ENCODE measurements at places on chromosomes 5 and 9.

- no peaks in the 10 kb centered on the region for H3K27me3 ChIP-seq
- H3K36me3 ChIP-seq = peaks cover 35% of the 10 kb centered on the region
- H3K27ac ChIP-seq = no peak overlapping the region
- H3K4me1 ChIP-seq = no peaks in the 10 kb centered on the region
Measured at GRCh38 chr5:6754766-6755165, 41.5 kb downstream of the TENT4A start.

GRCh38 chr5:173326501-173326960 is 1.7 kb downstream of the STC2 start:
- H3K27me3 ChIP-seq = peaks cover 45% of the 10 kb centered on the region
- DNase-seq = no peak

- no peak for DNase-seq
- no peak overlapping the region for H3K4me3 ChIP-seq
- no peak overlapping the region for H3K27ac ChIP-seq
- no peaks in the 10 kb centered on the region for H3K27me3 ChIP-seq
- H3K4me1 ChIP-seq = no peaks in the 10 kb centered on the region
Measured at GRCh38 chr5:97906135-97906534, 723.1 kb upstream of the RIOK2 start.

DNA sequence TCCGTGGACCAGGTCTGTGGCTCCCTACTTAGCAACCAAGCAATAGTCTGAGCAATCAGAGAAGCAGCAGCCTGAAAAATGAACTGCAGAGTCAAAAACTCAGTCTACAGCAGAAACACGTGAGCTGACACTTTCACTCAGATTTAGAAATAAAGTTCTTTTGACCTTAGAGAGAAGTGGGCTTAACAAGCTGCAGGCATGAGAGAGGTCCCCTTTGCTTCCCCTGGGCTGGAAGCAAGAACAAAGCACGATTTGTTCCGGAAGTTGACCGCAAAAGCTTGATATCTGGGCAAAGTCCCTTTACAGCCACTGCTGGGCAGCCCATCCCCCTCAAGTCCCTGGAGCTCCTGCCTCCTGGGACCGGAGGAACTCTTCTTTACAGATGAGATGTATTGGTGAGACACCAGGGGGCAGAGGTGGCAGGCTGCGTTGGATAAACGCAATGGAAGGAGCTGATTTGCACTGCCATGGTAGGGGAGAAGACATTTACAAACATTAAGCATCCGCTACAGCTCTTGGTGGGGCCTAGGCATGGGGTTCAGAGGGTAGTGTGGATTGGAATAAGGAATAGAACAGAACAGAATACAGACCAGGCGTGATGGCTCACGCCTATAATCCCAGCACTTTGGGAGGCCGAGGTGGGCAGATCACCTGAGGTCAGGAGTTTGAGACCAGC is 5.8 kb upstream of the SOWAHA start:
- peaks cover 22% of the 10 kb centered on the region for H3K27me3 ChIP-seq
- H3K4me3 ChIP-seq = peak overlapping the region; percentile 32
- peaks cover 16% of the 10 kb centered on the region for H3K4me1 ChIP-seq
- peak overlapping the region; percentile 84 for H3K27ac ChIP-seq
- no peaks in the 10 kb centered on the region for H3K36me3 ChIP-seq
- no peak for DNase-seq

- no peaks in the 10 kb centered on the region for H3K36me3 ChIP-seq
- no peak for DNase-seq
- no peak overlapping the region for H3K27ac ChIP-seq
- H3K27me3 ChIP-seq = peaks cover 3% of the 10 kb centered on the region
- no peak overlapping the region for H3K4me3 ChIP-seq
- H3K4me1 ChIP-seq = peaks cover 5% of the 10 kb centered on the region
Measured at GRCh38 chr5:74241751-74242140, 398.8 kb downstream of the ENC1 start.

DNA sequence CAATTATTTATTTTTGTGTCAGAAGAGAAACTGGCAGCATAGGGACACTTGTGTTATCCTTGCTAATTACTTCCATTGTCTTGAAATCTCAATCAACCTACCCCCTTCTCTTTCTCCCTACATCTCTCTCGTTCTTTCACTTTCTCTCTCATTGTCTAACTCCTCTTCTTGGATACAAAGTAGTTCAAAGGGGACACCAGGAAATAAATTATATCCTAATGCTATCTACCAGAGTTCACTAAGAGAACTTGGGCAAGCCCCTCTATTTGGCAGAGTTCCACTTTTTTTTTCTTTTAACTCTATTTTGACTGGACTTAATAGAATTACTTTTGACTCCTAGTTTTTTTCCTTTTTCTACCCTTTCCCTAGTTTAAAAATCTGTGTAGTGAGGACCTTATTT is 102.2 kb downstream of the MEF2C start:
- H3K4me1 ChIP-seq = peaks cover 13% of the 10 kb centered on the region
- no peaks in the 10 kb centered on the region for H3K27me3 ChIP-seq
- H3K27ac ChIP-seq = no peak overlapping the region
- no peaks in the 10 kb centered on the region for H3K36me3 ChIP-seq

- no peak overlapping the region for H3K27ac ChIP-seq
- H3K27me3 ChIP-seq = no peaks in the 10 kb centered on the region
- no peak for DNase-seq
- H3K4me3 ChIP-seq = no peak overlapping the region
Measured at GRCh38 chr9:78923966-78924659, 627.2 kb downstream of the PSAT1 start.

DNA sequence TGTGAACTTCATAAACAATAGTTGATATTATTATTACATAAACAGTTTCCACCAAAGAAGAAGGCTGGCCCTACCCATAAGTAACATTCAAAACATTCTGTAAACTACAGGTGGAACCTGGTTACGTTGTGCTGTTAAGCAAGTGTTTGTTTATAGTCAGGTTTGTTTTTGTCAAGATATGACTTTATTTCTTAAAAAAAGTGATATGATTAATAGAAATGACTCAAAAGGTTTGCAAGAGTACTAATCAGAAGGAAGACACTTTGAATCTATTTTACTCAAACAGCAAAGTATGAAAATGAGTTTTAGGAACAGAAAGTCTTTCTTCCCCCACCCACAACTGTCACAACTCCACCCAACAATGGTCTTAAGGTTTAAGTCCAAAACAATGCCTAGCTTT is 220.8 kb downstream of the PLK2 start:
- no peak overlapping the region for H3K4me3 ChIP-seq
- H3K4me1 ChIP-seq = peaks cover 24% of the 10 kb centered on the region

- H3K4me3 ChIP-seq = no peak overlapping the region
- no peaks in the 10 kb centered on the region for H3K27me3 ChIP-seq
- H3K36me3 ChIP-seq = peaks cover 3% of the 10 kb centered on the region
- DNase-seq = no peak
Measured at GRCh38 chr5:75681125-75681830, 36.0 kb downstream of the POC5 start.

DNA sequence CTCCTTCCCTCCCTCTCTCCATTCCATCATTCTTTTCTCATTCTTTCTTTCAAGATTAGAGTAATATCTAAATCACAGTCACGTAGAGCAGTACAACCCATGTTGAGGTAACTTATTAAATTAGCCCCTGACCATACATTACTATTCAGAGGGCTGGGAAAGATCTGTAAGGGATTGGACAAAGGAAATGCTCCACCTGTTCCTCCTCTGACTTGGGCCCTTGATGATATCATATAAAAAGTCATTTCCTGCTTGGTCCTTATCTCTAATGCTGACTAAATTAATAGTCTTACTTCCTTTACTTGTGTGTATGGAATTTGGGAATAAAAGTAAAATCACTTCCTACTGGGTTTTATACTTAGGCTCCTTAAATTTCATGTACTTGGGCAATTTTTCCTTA is 40.8 kb downstream of the SNX18 start:
- no peaks in the 10 kb centered on the region for H3K27me3 ChIP-seq
- H3K4me3 ChIP-seq = no peak overlapping the region
- DNase-seq = no peak
- H3K4me1 ChIP-seq = peaks cover 8% of the 10 kb centered on the region

DNA sequence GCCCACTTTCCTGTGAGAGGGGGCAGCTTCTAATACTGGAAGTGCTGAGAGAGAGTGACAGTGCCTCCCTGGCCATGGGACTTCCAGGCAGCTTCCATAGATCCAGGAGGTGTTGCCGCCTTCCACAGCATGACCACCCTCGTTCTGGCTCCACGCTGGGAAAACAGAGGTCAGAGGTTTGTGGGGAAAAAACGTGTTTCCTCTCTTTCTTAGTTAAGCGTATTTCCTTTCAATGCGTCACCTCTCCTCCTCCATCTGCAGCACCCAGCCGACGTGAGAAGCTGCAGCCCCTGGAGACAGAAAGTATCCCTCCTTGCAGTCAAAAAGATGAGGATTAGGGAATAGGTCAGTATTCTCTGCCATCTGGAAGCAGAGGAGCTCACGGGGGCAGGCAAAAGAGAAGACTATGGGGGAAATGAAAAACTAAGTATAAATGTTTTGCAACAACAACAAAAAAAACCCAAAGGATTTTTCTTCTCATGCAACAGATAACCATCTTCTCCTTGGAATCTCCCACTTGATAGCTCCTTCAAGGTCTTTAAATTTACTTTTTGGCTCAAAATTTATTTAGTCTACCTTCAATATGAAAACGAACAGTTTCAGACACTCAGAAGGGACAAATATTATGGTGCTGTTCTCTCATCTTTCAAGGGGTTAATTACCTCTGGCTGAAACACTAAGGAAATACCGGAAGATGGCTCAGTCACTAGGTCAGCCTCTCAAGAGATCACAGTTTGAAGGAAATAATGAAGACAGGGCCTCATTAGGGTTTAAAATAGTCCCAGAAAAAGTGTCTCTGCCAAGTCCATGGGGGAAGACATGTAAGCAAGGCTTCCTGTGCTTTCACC is 38.0 kb downstream of the MTMR12 start:
- H3K27ac ChIP-seq = no peak overlapping the region
- H3K36me3 ChIP-seq = peaks cover 24% of the 10 kb centered on the region
- peaks cover 15% of the 10 kb centered on the region for H3K4me1 ChIP-seq
- no peak for DNase-seq
- H3K27me3 ChIP-seq = no peaks in the 10 kb centered on the region

GRCh38 chr9:21565155-21565554 is 83.0 kb upstream of the IFNE start:
- no peak for DNase-seq
- no peaks in the 10 kb centered on the region for H3K36me3 ChIP-seq
- H3K27ac ChIP-seq = no peak overlapping the region
- H3K27me3 ChIP-seq = no peaks in the 10 kb centered on the region
- no peak overlapping the region for H3K4me3 ChIP-seq
- H3K4me1 ChIP-seq = peaks cover 8% of the 10 kb centered on the region

DNA sequence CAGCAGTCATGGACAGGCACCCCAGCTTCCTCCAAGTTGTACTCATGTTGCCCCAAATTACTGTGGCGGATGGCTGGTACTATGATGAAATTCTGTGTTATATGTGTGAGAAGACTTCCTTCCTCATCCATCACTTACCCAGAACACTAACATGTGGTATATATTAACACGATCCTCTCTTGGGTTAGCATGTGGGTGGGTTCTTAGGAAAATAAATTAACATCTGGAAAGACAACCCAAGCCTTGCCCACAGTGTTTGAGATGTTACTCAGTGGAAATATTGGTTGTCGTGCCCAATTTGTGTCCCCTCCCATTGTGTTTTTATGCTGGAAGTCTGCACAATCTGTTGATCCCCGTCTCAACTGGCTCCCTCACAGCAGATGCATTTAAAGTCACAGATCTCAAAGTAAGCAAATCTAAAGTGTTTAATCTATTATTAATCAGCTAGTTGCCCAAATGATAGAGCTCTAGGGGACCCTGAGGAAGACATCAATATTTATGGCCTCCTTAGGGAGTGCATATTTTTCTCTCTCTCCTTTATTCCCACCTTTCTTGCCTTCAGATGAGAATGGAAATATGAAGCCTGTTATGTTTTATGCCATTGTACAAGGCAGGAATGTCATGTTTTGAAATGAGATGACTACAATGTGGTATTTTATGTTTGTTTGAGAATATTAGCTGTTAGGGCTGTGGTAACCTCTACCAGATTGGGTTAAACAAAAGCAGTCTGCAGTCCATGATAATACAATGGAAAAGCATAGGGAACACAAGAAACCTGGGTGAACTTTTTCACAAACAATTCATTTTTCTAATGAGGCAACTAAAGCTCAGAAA is 93.9 kb downstream of the GRIA1 start:
- no peak overlapping the region for H3K27ac ChIP-seq
- no peak overlapping the region for H3K4me3 ChIP-seq
- peaks cover 9% of the 10 kb centered on the region for H3K27me3 ChIP-seq
- DNase-seq = no peak

DNA sequence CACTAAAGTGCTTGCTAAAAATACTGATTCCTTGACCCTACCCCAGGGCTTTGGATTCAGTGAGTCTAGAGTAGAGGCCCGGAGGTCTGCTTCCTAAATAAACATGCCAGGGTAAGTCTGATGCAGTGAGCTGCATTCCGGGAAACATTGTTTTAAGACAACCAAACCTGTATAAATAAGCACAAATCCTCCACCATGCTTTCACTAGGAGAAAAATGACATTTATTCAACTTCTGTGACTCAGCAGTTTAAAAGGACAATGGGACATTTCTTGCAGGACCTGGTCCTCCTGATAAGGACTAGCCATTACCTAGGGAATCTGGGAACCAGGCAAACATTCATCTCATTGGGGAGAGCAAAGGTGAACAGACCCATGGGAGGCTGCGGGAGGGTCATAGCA is 335.3 kb downstream of the MLLT3 start:
- DNase-seq = no peak
- peak overlapping the region; percentile 72 for H3K27ac ChIP-seq
- peaks cover 14% of the 10 kb centered on the region for H3K4me1 ChIP-seq
- H3K27me3 ChIP-seq = no peaks in the 10 kb centered on the region

DNA sequence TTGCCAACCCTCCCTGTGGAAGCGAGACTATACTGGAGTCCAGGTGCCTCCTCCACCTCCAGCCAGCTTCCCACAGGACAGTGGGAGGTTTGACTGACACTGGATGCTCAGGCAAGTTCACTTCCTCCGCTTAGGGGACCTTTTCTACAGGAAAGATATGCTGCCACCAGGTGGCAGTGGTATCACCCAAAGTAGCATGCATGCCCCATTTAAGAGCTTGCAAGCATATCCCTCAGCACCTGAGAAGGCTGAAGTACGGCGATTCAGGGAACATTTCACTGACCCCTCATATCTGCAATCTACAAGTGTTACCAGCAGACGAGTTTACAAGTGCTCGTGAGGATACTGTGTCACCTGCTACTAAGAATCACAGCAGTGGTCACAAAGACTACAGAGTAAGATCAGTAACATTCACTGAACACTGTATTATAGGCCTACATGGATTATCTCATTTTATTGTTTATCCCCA is 75.5 kb downstream of the KLHL3 start:
- no peak overlapping the region for H3K27ac ChIP-seq
- no peaks in the 10 kb centered on the region for H3K27me3 ChIP-seq
- DNase-seq = peak; percentile 53
- H3K4me3 ChIP-seq = no peak overlapping the region

DNA sequence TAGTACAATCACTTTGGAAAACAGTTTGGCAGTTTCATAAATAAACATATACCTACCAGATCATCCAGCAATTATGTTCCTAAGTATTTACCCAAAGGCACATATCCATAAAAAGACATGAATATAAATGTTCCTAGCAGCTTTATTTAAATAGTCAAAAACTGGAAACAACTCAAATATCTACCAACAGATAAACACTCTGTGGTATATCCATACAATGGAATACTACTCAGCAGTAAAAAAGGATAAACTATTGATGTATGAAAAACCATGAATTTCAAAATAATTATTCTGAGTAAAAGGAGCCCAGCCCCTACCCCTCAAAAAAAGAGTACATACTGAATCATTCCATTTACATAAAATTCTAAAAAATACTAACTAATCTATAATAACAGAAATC is 232.7 kb upstream of the SLC30A5 start:
- H3K36me3 ChIP-seq = no peaks in the 10 kb centered on the region
- H3K27ac ChIP-seq = no peak overlapping the region
- H3K4me3 ChIP-seq = no peak overlapping the region
- DNase-seq = no peak

- H3K27me3 ChIP-seq = no peaks in the 10 kb centered on the region
- no peak for DNase-seq
- no peak overlapping the region for H3K4me3 ChIP-seq
- H3K27ac ChIP-seq = no peak overlapping the region
Measured at GRCh38 chr9:128614728-128615127, 41.9 kb downstream of the DYNC2I2 start.
